ENCODE measurements at places on chromosomes 1 and 21.

DNA sequence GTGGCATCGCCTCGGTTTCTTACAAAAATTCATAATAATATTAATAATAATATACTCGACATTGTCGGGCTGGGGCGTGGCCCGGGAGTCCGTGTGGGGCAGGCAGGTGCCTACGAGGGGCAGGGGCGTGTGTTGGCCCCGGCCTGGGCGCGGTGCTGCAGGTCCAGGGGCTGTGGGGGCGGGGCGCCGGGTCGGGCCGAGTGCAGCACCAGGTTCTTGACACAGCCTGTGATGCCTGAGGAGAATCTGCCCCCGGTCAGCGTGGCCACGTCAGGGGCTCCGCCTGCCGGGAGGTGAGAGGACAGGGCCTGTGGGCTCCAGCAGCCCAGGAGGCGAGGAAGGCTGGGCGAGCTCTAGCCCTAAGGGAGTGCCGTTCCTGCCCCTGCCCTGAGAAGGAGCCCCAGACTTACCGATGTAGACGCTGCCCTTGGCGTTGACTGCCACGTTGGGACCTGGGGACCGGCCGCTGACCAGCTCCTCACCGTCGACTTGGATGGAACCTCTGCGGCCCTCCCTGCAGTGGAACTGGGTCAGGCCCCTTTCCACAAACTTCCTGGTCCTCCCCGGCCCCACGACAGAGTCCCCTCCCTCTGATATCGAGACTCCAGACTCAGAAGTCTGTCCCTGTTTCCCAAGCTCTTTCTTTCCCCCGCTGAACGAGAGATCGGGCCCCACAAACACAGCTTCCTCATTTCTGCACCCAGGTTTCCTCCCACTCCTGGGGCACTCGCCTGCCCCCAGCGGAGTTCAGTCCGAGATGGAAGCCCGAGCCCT is 11.3 kb downstream of the LDLRAD2 start:
- DNase-seq: no peak

DNA sequence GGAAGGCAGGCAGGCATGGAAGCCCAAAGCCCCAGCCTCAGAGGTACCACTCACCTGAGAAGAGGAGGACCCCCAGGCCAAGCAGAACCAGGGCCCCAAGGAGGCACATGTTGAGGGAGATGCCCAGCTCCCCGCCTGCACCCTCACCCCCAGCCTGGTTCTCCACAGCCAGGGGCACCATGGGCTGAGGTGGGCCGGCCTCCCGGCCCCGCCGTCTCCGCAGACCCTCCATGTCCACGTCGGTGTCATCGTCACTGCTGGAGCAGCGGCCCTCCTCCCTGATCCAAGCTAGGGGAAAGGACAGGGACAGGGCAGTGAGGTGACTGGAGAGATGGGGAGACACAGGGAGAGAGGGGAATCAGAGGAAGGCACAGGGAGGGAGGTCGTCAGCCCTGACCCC is 7.8 kb downstream of the PBXIP1 start:
- DNase-seq: no peak

GRCh38 chr1:59266180-59266926 is 30.5 kb upstream of the FGGY start:
- no peak for DNase-seq

- DNase-seq: peak; percentile 1
Measured at GRCh38 chr1:170214117-170215032, 68.6 kb downstream of the NTMT2 start.

GRCh38 chr1:7388141-7388487 is 383.0 kb upstream of the VAMP3 start:
- DNase-seq: no peak

DNA sequence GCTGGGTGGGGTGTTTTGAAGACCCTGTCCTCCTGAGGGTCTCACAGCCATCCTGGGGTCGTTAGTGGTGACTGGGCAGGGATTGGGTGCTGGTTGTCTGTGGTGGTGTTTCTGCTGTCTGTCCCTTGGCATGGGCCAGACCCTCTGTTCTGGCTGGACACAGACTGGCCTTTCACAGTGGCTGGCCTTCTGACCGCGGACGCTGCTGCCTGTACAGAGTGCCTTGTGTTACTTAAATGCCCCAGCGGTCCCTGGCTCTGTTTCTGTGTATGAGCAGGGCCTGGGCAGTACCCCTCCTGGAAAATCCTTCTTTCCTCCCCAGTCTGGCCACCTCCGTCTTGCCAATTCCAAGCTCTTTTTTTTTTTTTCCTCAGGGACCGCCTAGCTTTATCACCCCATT is 50.9 kb downstream of the SH3BGR start:
- no peak for DNase-seq

- DNase-seq: no peak
Measured at GRCh38 chr1:102726417-102726816, 381.9 kb downstream of the COL11A1 start.

- no peak for DNase-seq
Measured at GRCh38 chr21:41482301-41482700, 25.7 kb downstream of the TMPRSS2 start.

- no peak for DNase-seq
Measured at GRCh38 chr21:33111577-33111976, 41.6 kb downstream of the OLIG1 start.

DNA sequence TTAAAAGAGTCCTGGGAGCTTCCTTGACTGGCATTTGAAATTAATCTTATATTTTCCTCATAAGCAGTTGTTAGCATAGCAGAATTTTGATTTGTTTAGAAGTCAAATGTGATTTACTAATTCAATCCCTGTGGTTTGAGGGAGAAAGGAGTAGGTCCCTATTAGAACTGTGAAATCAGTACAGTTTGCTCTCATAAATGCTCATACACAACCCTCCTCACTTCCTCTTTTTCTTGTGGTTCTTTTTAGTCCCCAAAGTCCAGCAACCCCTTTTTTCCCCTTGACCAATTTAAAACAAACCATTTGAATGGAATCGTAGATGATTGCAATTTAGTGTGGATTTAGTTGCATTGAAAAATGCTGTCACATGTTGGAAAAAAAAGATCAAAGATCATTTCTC is 9.2 kb upstream of the IFI44 start:
- DNase-seq: no peak

GRCh38 chr1:7220007-7220406 is 434.8 kb downstream of the CAMTA1 start:
- no peak for DNase-seq

DNA sequence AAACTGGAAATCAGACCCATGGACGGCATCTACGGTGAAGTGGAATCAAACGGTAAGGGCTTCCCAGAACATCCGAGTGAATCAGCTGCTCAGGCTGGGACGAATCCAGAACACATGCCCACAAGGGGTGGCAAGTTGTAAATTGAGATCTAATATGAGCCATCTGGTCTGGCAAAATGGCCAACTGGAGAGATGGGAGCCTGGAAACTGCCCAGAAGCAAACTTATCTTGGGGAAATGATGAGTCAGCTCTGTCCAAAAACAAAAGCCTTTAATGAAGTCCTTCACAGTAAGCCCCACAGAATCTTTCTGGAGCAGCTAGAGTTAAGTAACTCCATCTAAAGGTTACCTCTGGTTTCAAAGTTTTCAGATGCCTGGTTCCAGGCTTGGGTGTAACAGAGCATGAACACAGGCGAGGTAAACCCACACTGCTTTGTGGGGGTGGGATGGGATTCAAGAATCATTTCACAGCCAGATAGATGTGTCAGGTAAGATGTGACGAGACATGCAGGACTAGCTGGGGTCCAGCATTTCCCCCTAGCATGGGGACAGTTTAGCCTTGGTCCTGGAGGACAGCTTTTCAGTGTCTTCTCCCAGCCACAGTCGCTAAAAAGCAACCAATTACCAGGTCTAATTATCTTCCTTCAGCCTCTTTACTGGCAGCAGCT is 10.5 kb upstream of the SRP9 start:
- no peak for DNase-seq

DNA sequence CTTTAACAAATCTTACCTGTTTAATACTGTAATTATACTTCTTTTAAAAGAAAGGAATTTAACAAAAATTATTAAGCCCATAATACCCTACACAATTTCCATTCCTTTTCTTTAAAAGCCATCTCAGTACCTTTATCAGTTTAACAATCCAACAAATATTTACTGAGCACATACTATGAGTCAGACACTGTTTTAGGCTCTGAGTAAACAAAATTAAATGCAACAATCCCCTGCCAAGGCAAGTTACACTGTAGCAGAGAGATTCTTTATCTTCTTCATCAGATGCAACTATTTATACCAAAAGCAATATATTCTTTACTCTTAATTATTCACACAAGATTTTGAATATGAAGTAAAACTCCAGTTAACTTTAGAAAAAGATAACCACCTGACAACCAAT is 12.0 kb downstream of the DENND1B start:
- DNase-seq: no peak

DNA sequence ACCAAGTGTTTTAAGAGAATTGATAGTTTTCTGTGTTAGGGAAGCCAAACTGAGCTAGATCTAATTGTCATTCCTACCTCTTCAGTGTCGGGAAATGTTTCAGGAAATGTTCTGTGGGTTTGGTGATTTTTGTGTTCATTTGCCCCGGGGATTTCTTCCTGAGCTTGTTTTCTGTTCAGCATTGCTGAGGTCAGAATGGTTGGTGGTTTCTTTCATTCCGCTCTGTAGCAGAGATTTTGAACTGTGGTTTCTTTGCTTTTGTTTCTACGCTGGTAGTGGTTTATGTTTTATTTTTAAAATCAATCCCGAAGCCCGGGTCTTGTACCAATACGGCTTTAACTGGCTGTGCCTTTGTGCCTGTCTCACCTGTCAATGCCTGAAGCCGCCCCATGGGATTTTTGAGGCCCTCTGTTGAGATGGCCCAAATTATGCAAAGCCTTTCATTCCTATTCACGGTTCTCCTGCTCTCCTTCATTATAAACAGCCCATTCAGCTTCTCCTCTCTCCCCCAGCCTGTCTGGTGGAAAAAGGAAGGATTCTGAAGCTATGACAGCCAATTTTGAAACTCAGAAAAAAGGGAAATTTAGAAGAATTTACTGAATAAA is 417.2 kb upstream of the KAZN start:
- no peak for DNase-seq

DNA sequence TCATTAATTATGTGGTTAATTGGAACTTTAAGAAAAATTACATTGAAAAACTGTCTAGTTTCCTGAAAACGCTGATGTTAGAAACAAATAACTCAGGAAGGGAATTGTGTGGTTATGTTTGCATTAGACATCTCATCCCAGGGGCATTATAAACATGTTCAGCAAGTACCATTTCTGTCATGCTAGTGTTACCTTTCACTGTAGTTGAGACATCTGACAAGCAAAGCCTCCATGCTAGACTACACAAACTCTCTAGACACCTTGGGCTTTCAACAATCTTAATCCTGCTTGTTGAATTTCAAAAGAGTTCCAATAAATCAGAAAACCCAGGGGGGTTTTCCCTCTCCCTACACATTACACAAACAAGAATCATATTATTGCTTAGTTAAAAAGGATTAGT is 536.8 kb downstream of the KCNT2 start:
- DNase-seq: no peak

- no peak for DNase-seq
Measured at GRCh38 chr1:112702067-112702395, 4.9 kb downstream of the RHOC start.

DNA sequence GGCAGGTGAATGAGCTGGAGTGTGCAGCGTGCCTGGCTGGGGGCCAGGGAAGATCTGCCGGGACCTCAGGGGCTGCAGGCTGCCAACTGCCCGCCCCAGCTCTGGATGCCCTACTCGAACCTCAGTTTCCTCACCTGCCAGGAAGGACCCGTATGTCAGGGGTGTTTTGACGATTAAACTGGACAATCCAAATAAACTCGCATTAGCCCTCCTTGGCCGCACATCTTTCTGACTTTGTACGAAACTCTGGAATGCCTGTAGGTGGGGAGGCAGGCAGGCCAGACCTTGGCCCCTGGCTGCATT is 8.3 kb upstream of the ZNF669 start:
- no peak for DNase-seq

- no peak for DNase-seq
Measured at GRCh38 chr1:86423473-86423872, 498 bp upstream of the CLCA2 start.

- DNase-seq: peak; percentile 79
Measured at GRCh38 chr1:230867903-230868735, at the start of gene C1orf198. Gene C1orf198 (minus strand): TSS chr1:230868521. CDS start chr1:230868512, 9 bp downstream.

GRCh38 chr1:186155594-186155993 is 219.5 kb downstream of the TPR start:
- DNase-seq: peak; percentile 45

DNA sequence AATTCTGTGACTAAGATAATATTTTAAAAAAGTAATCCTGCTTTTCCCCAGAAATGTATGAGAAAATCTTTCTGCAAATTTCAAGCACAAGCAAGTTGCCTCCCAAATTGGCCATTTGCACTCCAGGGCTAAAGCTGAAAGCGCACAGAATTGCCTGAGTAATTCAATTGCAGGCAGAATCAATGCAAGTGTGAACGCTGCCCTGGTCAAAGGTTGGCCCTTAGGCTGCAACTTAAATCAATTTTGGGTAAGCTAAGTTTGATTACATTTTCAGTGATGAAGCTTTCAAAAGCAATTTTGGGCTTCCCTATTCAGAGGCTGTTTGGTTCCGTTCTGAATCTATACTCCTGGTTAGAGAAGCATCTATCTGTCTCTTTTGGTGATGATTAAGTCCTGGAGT is 501.8 kb upstream of the ZRANB2 start:
- DNase-seq: no peak

DNA sequence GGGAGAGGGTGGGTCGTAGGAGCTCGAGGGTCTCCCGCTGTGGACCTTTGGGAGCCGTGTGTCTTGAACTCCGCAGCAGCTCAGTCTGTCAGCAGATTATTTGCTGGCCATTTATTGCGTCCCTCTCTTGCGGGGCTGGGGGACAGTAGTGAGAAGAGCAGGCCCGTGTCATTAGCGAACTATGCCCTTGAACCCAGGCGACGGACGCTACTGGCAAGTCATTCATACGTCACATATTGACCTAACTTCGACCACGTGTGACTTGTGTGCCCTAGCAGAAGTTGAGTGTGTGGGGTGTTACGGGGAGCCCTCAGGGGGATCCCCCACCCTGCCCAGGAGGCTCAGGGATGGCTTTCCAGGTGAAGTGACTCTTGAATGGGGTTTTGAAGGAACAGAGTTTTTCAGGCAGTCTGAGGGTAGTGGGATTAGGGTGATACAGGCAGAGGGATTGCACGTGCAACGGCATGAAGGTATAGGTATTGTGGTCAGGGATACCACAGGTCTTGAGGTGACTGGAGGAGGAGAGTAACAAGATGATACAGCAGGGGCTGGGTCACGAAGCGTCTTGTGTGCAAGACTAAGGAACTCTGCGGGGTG is 13.0 kb downstream of the RCC1 start:
- DNase-seq: peak; percentile 85

DNA sequence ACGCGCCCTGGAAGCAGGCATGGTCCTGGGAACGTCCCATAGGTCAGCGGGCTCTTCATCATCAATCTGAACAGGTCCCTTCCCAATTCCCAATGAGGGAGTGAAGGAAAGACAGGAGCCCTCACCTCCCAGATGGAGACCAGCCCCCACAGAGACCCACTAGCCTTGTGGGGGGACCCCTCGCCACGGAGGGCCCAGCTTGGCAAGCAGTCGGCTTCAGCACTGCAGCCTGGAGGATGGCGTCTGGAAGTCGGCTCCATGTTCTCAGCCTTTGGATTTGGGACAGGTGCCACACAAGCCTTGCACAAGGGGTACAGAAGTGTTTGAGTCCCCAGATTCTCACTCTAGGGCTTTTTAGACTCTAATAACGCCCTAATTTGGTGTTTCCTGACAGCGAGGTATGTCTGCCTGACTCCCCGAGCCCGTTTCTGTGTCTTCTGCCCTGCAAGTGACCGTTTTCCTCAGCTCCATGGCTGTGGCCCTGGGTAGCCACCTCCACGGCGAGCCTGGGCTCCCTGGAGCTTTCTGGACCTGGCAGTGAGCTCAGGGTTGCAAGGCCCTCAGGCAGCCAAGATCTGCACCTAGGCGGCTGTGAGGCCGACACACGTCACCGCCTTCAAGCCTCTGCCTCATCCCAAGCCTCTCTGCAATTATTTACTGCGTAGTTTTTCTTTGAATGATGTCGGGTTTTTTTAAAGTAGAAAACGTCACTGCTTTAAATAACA is 25.0 kb upstream of the SUMO3 start:
- DNase-seq: no peak
